Nucleus accumbens (tissue), 56 donors: ENCODE measurements at places on chromosomes 3 and 15.

DNA sequence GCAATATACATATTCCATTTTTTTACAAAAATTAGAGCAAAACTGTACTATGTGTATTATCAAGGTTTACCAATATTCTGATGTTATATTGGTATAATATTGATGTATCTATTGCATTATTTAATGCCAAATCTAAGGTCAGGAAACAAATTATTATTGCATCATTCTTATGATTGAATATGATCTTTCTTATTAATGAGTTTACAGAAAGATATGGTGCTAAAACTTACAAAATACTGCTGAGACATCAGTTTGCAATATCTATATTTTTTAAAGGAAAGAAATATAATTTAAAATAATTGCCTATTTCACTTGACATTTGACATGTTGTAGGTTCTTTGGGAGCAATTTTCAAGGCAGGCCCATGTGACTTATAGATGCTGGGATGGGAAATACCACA lies 357.6 kb downstream of the NLGN1 start:
- DNase-seq = no peak

DNA sequence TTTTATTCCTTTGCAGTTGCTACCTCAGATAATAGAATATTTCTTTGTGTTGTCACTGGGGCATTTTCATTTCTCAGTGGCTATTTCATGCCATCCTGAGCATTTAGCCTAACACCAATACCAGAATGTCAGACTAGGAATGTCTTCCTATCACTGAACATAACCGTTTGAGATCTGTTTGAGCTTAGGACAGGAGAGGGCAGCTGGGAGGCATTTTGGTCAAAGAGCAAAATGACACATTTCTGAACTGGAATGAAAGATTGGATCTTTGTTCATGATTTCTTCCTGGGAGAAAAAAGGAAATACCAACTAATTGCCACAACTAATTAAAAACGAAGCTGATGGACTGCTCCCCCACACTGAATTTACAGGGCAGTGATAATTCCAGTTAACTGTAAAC lies 921.3 kb upstream of the NR2F2 start:
- no peak for DNase-seq

GRCh38 chr3:127817406-127817841 lies 4.9 kb downstream of the MGLL start:
- no peak for DNase-seq

GRCh38 chr3:123148772-123149171 lies 53.0 kb upstream of the SEC22A start:
- peak; percentile 30 for DNase-seq

- DNase-seq = no peak
Measured at GRCh38 chr3:45955706-45956105, 12.4 kb downstream of the CXCR6 start.

- no peak for DNase-seq
Measured at GRCh38 chr15:100809587-100809986, 70.0 kb upstream of the ALDH1A3 start.

DNA sequence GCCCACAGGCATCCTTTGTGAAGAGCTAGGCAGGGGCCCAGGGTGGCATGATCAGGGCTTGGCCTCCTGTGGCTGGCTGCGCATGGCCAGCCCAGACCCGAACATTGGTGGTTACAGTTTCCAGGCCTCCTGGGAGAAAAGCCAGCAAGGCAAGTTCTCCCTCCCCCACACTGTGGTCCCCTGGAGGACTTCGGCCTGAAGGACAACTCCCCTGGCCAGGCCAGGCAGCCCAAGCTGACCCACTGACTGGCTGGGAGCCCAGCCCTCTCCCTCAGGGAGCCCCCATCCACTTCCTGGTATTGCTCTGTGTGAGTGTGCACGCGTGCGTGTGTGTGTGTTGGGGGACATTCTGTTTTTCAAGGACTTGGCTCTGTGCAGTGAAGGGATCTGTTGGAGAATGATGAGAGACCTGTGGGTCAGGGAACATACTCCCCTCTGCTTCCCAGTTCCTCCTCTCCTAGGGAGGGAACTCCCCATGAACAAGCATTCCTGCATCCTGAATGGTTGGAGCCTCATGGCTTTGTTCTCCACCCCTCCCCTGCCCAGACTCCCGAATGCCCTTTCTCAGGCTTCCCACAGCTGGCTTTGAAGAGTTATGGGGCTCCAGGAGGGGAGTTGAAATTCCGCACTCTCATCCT lies 29.5 kb downstream of the CORO2B start:
- peak; percentile 58 for DNase-seq

GRCh38 chr3:191020730-191021396 lies 158.4 kb upstream of the GMNC start:
- no peak for DNase-seq

DNA sequence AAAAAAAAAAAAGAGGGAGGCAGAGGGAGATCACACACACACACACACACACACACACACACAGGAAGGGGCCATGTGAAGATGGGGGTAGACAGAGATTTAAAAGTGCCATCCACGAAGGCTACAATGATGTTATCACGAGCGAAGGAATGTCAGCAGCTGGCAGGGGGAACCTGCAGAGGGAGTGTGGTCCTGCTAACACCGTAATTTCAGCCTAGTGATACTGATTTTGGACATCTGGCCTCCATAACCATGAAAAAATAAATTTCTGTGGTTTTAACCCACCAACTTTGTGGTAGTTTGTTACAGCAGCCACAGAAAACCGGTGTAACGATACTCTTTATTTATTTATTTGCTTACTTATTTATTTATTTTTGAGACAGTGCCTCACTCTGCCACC lies 76.0 kb downstream of the TMCO5A start:
- no peak for DNase-seq

- DNase-seq = no peak
Measured at GRCh38 chr15:90991587-90992285, 2.6 kb downstream of the PRC1 start.

DNA sequence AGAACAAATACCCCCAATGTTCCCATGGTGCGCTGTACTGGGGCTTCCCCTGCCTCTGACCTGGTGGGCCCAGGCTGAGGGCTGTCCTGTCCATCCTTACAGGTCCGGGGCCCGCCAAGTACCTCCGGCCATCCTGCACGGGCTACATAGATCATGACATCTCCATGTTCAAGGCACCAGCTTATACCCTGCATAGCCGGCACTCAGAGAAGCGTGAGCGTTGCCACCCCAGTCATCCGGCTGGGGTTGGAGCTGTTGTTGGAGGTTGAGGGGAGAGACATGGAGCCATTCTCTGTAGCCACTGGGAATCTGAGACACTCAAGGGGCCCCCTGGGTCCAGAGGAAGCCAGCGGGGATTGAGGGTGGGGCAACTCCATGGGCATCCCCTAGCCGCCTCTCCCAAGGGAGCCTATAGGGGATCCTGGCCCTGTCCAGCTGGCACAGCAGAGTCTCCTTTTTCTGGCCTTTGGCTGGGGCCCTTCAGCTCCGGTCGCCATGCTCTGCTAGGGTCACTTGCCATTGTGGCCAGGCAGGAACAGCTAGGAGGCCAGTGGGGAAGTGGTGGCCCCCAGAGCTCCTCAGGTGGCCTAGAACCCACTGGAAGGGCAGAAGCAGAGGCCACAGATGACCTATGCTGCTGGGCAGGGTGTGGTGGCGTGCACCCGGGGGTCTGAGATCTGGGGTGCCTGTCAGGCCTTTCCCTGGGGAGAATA lies 12.5 kb upstream of the CSPG4 start:
- no peak for DNase-seq

- DNase-seq = no peak
Measured at GRCh38 chr3:29242296-29242695, 38.6 kb upstream of the RBMS3 start.

GRCh38 chr3:150488867-150489266 lies 57.4 kb downstream of the SERP1 start:
- no peak for DNase-seq

DNA sequence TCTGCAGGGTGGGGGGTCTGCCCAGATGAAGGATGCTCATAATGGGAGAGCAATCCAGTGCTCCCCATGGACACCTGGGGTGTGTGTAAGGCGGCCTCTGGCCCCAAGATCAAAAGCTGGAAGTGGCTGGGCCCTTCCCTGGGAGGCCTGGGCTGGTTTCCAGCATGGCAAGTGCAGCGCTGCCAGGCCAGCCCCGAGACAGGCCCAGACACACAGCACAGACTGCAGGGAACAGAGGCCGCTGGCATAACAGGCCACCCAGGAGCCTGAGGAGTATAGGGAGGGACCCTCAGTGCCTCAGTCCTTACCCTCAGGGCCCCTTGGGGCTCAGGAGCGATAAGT lies 10.0 kb downstream of the ITPKA start:
- DNase-seq = no peak

DNA sequence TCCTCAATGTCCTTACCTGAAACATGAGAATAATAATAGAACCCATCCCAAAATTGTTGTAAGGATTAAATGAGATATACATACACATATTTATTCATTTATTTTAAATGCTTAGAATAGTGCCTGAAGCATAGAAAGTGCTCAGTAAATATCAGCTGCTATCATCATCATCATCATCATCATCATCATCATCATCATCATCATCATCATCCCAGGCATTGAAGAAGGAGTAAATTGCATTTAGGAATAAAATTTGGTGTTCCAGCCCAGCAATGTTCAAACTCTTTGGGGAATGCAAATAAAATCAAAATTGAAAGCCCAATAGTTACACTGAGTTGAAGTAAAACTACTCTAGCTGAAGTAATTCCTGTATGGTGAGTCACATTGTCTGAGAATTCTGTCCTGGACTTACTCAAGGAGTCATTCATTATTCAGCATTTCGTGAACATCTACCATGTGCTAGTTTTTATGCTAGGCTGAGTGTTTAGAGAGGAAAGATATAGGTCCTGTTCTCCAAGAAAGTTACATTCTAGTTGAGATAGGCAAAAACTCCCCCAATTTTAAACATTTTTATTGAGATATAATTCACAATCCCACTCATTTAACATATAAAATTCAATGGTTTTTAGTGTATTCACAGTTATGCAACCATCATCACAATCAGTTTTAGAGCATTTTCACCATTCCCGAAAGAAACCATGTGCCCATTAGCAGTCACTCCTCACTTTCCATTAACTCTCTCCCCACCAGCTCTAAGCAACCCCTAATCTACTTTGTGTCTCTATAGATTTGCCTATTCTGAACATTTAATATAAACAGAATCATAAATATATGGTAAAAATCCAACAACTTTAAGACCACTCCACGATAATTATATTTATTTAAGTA lies 107.2 kb downstream of the FRMD5 start:
- no peak for DNase-seq

DNA sequence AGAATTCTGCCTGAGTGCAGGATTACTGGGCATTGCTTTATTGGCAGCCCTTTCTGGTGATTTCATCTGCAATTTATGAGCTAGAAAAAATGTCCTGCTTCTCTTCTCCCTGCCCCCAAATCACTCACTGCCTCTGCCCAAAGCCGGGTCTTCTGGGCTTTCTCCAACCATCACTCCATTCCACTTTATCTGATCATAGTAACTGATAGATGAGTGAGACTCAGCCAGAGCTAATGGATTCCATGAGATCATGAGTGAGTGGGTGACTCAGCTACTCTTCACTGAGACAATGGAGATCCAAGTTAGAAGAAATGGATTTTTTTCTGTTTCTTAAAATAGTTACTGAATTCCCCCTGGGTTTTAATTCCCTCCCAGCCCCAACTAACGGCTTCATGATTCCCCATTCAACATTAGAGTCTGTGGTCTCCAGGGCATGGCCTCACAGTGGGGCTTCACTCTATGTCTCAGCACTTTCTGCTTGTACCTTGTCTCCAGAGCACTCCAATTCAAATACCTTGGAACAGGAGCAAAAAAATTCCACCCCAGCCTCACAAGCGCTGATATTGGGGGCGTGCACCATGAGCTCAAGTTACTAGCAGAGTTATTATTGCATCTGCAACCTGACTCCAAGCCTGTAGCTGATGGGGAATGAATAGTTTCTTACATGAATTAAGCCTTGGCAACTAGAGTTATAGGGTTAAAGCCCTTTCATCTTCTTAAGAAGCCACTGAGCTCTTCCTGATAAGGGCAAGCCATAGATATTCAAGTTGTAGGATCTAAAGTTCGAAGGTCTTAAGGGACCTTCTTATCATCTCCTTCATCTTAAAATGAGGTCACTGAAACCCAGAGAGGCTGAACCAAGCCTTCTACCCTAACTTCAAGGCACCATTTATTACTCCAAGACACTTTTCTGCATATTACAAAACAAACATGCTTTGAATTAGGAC lies 85.9 kb downstream of the AGBL1 start:
- DNase-seq = peak; percentile 20

DNA sequence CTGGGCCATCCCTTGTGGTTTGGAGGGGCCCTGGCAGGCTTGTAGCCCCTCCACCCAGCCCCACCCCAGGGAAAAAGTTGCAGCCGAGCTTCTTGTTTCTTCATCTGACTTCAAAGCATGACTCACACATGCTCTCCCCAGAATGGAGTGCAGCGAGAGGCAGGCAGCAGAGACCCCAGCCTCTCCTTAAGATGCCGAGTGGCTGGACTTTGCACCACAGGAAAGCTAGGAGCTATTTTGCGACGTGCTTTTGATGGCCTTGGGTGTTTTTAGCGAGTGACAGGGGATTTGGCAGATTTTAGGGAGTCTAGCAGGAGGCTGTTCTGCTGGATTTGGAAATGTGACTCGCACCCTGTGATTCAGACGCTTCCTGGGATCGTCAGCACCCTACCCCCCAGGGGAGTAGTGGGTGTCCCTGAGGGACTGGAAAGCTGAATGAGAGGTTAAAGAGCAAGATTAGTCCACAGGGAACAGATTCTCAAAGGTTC lies 14.2 kb downstream of the BAHD1 start:
- DNase-seq = no peak

- no peak for DNase-seq
Measured at GRCh38 chr3:22777834-22778233, 425.3 kb upstream of the UBE2E2 start.

DNA sequence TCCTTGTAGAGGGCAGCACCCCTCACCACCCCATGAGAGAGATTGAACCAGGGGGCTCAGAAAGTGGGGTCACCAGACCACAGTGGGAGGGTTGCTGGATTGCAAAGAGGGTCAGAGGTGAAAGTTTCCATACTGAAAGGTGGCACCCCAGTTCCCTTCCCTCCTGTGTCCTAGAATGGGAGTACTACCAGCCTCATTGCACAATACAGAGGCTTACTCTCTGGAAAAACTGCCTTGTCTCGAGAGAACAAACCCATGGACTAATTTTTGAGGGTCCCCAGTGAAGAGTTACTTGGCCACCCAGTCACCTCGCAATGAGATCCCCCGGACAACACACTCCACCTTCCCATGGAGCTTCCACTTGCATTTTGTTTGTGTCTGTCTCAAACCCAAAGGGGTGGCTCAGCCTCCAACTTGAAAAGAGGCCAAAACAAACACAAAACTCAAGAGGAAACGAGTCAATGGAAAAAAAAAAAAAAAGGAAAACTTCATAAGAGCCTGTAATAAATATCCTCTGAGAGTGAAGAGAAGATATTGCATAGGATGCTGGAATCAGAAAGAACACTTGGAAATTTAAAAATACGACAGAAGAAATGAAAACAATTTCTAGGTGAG lies 18.6 kb downstream of the MESP2 start:
- DNase-seq = no peak

GRCh38 chr3:194781617-194782016 lies 95.9 kb downstream of the FAM43A start:
- no peak for DNase-seq
